ENCODE measurements at places on chromosomes 16 and 17.

- no peak for DNase-seq
Measured at GRCh38 chr16:85461022-85461813, 151.9 kb upstream of the GSE1 start.

GRCh38 chr16:78796221-78796866 is 696.9 kb downstream of the WWOX start:
- DNase-seq = no peak

DNA sequence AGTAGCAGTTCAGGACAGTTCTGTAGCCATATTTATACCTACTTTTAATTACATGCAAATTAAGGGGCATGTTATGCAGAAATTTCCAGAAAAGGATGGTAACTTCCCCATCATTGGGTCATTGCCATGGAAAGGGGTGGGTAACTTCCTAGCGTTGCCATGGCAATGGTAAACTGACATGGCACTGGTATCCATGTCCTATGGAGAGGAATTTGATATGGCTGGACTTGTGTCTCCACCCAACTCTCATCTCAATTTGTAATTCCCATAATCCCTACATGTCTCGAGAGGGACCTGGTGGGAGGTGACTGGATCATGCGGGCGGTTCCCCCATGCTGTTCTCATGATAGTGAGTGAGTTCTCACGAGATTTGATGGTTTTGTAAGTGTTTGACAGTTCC is 35.6 kb upstream of the CACNG4 start:
- no peak for DNase-seq

DNA sequence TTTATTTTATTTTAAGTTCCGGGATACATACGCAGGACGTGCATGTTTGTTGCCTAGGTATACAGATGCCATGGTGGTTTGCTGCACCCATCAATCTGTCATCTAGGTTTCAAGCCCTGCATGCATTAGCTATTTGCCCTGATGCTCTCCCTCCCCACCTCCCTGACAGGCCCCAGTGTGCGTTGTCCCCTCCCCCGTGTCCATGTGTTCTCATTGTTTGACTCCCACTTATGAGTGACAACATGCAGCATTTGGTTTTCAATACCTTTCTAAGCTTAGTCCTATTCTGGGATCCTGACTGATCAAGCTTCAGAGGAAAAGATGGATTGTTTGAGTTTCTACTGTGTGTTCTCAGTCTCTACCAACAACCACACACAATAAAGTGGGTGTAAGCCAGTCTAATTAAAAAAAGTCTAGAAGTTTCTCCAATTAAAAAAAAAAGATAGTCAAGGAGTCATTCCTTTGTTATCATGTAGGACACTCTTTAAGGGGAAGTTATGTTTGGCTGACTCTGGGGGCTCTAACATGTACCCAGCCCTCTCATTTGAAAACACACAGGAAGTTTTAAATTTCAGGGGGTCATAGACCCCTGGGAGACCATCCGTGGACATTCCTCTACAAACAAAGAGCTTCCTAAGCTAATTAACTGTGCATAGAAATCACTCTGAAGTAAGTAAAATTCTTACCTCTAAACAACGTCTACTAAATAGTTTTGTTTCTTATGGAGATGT is 66.3 kb upstream of the ADAMTS18 start:
- no peak for DNase-seq

- no peak for DNase-seq
Measured at GRCh38 chr16:19555938-19556771, 652 bp downstream of the VPS35L start.

- no peak for DNase-seq
Measured at GRCh38 chr17:47731396-47731795, 1.6 kb upstream of the TBX21 start.

DNA sequence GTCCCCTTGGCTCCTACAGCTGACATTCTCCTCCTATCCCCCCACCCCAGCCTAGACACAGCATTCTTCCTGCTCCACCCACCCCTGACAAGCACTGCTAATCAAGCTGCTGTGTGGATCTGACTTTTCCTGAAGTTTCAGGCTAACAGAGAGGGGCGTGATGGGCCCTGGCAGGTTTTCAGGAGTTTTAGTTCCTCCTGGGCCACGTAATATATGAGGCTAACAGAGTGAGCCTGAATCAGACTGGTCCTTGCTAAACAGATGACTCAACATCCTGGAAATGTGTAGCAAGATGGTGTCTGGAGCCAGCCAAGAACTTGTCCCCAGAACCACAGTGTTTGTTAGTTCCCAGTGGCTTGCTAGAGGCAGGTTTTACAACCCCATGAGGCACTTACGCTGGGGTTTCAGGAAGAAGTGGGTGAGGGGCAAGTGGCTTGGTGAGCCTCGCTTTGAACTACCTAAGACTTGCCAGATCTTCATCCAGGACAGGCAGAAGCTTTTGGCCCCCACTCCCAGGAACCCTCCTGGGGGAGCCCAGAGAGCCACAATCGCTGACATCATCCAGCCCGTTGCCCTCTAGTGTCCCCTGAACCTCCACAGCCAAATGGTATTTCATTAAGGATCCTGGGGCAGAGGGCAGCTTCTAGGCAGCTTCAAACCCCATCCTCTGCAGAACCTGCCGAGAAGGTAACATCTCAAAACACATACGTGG is 15.9 kb downstream of the TMEM92 start:
- DNase-seq = no peak

DNA sequence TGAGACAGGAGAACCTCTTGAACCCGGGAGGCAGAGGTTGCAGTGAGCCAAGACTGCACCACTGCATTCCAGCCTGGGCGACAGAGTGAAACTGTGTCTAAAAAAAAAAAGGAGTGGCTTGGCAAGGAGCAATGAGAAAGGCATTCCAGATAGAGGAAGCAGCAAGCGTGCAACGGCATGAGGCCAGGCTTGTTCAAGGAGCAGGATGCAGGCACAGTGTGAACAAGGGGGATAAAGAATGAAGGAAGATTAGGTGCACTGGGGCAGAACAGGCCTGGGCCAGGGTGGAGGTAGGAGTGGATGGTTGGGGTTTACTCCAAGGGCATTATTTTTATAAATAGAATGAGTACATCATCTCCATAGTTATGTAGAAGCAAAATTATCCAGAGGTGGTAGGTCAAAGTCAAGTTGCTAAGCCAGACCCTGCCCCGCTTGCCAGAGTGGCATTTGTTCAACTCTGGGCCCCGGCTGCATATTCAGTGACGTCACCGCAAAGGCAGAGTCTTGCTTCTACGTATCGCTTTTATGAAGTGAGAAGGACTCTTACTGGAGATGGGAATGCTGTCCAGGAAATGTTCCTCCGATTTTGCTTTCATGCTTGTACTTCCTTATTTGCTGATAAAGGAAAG is 100.2 kb downstream of the KATNIP start:
- no peak for DNase-seq

DNA sequence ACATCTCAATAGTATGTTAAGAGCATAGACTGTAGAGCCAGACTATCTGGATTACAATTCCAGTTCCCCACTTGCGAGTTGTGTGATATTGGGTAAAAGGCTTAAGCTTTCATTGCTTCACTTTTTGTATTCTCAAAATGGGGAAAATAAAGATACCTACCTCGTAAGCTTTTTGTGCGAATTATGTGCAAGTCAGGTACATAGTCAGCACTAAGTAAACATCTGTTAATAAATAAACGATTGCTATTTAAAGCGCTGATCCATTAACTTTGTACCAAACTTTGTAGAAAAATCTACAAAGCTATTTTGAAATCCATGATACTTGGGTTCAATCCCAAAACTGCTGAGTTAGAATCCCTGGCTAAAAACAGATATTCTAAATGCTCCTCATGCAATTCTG is 19.6 kb downstream of the ABCA6 start:
- no peak for DNase-seq

DNA sequence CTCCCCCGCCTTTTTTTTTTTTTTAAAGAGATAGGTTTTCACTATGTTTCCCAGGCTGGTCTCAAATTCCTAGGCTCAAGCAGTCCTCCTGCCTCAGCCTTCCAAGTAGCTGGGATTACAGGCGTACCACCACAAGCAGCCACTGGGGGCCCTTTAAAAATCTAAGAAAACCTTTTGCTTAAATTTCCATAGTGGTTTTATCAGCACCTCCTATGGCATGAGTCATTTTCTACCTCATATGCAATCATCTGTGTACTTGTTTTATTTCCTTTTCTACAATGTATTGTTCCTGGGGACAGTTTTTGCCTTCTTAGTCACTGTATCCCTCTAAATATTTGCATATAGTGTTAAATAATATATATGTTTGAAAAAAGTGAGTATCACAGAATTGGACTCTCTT is 29.2 kb downstream of the GNA13 start:
- no peak for DNase-seq

- no peak for DNase-seq
Measured at GRCh38 chr17:52036416-52036815, 122.1 kb downstream of the CA10 start.

DNA sequence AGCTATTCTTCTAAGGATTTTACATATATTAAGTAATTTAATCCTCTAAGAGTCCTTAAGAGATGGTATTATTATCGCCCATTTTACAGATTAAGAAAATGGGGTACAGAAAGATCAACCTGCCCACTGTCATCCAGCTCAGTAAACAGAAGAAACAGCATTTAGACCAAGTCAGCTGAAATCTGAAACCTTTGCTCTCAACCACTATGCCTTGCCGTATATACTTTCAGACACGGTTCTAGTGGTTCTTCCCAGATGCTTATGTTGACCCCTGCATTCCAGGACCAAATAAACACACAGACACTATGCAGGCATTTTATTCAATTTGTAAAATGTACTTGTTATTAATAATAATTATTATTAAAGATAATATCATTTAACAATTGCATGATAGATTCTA is 854.8 kb downstream of the KCNJ2 start:
- DNase-seq = no peak

GRCh38 chr16:57630931-57631845 is 2.8 kb downstream of the ADGRG1 start:
- no peak for DNase-seq

GRCh38 chr17:48558057-48558830 is 13.3 kb upstream of the HOXB2 start:
- DNase-seq = no peak

GRCh38 chr17:19762515-19762961 is 14.4 kb upstream of the ALDH3A1 start:
- DNase-seq = peak; percentile 23

DNA sequence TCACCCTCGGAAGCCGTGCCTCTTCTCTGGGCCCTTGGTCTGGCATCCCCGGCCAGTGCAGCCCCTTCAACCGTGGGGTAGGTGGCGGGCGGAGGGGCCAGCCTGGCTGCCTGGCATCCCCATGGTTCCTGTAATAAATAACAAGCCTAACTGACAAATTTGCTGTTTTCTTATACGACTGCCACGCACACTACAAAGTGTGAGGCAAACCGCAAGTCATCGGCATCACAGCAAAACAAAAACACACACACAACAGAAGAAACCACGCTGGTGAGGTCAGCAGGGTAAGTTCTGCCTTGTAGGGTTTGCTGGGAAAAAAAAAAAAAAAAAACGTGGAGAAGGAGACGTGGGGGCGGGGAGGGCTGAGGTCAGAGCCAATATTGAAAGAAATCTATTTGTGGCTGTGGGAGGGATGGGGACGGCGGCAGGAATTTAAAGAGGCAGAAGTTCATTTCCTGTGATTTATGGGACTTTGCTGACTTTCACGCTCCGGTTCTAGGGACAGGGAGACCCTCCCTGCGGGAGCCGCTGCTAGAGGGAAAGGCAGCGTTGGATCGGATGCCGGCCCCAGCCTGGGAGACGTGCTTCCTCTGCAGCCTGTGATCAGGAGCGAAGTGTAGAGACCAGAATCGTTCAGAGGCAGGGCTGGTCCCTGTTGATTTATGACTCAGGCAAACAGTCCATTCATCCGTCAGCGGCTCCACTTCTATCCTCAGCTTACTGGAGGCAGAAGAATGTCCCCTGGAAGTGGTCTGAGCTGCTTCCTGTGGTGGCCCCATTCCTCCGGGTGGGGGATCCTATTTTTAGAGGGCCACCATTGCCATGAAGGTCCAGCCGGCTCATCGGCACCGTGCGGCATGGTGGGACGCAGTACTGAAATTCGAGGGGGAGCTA is 162.8 kb downstream of the FOXL1 start:
- no peak for DNase-seq
